ENCODE measurements at places on chromosomes 6 and 20. TPM values are rescaled to one million over a fixed set of nuclear protein-coding genes. Genes with fewer than 3 reads are reported as not detected.

DNA sequence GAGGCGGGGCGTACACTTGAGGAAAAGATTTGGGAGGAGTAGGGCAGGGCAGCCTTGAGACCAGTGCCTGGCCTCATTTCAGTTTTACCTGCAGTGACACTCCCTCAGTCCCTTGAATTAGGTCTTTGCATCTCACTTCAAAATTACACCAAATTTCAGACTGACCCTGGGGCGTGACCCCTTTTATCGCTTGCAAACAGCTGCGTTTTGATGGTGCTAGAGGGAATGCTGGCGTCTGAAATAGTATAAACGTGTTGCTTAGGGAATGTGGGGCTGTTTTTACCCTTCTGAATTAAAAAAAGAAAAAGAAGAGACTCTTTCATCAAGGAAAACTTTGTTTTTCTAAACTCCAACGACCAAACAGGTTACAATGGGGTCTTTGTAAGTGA is 21.0 kb downstream of the COL9A1 start:
- DNase-seq: no peak

DNA sequence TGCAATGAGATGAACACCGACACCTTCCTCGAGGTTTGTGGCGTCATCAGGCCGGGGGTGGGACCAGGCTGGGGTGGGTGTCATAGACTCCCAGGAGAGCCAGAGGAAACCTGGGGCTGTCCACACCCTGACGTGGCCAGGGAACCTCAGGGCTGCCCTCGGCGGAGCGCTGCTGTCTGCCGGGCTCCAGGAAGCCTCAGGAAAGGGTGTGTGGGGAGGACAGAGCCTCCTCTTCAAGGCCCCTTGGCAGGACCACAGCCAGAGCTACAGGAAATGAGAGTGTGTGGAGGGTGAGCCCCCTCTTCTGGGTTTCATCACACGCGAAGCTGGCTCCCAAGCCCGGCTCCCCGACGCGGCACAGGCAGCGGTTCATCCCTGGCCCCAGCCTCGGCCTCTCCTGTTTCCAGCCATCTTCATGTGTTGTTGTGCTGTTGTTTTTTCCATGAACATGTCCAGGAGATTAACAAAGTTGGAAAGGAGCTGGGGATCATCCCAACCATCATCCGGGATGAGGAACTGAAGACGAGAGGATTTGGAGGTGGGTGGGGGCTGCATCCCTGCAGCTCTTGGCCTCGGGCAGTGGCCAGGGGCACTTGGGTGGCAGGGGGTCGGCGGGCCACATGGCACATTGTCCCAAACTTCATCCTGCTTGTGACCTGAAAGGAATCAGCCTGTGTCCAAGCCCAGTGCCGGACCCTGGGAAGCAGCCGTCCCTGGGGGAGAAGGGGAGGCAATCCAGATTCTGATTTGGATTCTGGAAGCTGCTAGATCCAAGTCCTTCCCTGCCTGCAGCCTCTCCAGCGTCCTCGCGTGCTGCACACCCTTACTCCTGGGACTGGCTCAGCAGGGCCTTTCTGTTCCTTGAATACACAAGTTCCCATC is 6.4 kb downstream of the NPEPL1 start:
- DNase-seq: no peak

GRCh38 chr6:84853901-84854300 is 89.5 kb upstream of the TBX18 start:
- no peak for DNase-seq

GRCh38 chr20:12978613-12979495 is 29.9 kb upstream of the SPTLC3 start:
- DNase-seq: no peak

DNA sequence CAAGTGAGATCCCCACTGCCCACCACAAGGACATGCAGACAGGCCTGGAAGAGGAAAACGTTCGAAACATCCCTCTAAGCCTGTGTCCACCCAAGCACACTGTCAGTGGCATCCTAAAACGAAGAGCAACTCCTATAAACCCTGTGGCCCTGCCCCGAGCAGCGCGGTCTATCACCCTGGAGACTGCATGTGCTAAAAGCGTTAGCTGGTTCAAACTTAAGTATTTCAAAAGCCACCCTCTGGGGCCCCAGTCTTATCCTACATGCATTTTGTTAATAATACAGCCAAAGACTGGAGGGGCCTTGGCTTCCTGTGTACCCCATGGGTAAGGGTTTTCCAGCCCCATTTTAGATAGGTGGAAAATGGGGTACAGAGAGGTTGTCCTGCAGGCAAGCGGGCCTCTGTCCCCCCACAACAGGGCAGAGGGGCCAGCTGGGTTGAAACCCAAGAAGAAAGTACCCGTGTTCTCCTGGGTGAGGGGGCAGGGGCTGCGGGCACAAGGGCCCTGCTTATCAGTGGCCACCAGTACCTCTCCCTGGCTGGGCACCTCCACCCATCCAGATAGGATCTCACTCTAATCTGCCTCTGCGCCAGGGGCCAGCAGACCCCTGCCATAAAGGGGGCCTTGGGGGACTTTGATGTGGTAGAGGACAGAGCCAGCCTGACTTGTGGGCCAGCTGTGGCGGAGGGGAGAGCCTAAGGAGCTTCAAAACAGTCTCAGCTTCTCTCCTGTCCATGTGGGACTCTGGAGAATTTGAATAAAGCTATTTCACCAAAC is 28.3 kb downstream of the PREX1 start:
- DNase-seq: no peak

Gene XKR7
- 0.05 TPM for total RNA-seq

GRCh38 chr20:708956-709355 is 33.4 kb upstream of the SCRT2 start:
- no peak for DNase-seq

Gene KHDC3L
- total RNA-seq: not detected
